Stimulated activated memory B cell treated with anti-CD40 and anti-IgM and Interleukin-4, amounts not matched to agents 10 μg/mL and 1 μg/mL and 100 μg/mL, for 72 hours (primary cell): ENCODE measurements at places on chromosomes 7 and 10.

DNA sequence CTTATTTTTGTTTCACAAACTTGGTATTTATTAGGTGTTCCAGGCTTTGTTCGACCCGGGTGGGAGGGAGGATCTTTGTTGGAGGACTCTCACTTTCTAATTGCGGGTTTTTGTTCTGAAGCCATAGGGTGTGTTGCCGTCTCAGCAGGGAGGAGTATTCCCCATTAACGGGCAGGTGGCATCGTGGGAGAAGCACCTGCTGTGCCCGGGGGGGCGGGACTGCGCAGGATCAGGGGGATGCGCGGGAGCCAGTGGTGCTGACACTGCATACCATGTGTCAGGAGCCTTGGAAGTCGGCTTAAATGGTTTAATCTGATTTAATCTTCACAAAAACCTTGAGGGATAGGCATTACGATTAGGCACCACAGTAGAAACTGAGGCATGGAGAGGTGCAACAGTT is 113.0 kb downstream of the MGMT start:
- no peak overlapping the region for H3K4me3 ChIP-seq
- no peak for ATAC-seq
- no peaks in the 10 kb centered on the region for H3K27me3 ChIP-seq
- no peak overlapping the region for H3K27ac ChIP-seq

- ATAC-seq, result no peak
- H3K4me1 ChIP-seq, result peaks cover 5% of the 10 kb centered on the region
- no peaks in the 10 kb centered on the region for H3K27me3 ChIP-seq
These were observed 270.6 kb downstream of the TWIST1 start for GRCh38 chr7:18846765-18847215.

DNA sequence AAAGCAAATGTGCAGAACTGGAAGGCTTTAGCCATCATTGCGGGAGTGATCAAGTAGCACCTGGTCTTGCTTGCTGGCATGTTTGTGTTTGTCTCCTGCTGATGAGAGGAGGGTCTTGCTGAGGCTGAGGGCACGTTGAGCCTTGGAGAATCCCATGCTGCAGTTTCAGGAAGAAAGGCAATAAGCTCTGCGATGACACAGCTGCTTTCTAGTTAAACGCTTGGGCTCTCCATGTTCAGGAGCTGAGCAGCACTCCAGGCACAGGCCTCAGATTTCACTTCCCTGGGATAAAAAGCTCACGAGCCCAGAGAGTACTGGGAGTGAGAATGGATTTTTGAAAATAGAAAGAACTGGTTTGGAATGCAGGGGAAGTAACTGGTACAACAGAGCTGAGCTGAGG is 100.8 kb downstream of the LRRC18 start:
- peaks cover 34% of the 10 kb centered on the region for H3K4me1 ChIP-seq
- ATAC-seq, result no peak
- H3K27me3 ChIP-seq, result no peaks in the 10 kb centered on the region
- peak overlapping the region; percentile 74 for H3K27ac ChIP-seq
- no peak overlapping the region for H3K4me3 ChIP-seq

DNA sequence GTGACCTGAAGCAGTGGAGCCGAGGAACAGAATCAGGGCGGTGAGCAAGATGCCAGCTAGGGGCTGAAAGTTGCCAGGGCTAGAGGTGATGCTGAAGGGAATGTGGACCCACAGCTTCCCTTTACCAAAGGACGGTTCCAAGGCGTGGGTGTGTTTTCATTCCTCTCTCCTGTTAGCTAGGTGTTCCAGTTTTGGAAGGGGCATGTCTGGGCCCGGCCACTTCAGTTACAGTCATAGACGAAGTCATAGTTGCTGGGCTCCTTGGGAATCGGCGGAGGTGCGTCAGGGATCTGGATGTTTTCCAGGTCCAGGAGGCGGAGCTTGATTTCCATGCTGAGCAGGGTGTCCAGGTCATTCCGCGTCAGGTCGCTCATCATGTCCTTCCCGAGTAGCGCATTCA is 131.0 kb upstream of the AOAH start:
- H3K36me3 ChIP-seq, result peaks cover 81% of the 10 kb centered on the region
- no peaks in the 10 kb centered on the region for H3K4me1 ChIP-seq
